ENCODE measurements at places on chromosomes 7 and 10. TPM values are rescaled to one million over a fixed set of nuclear protein-coding genes. Genes with fewer than 3 reads are reported as not detected.

Gene CCDC172
- total RNA-seq: not detected

Gene SPDYE5
- not detected for total RNA-seq

- no peak for DNase-seq
Measured at GRCh38 chr10:130138479-130138866, 2.3 kb downstream of the GLRX3 start.

Gene CUBN
- 0.25 TPM for total RNA-seq

GRCh38 chr7:137816696-137817320, 30.0 kb downstream of the DGKI start:
- no peak for DNase-seq

Data from OCI-LY7 (cell line).